ENCODE measurements at places on chromosomes 1 and 21. TPM values are rescaled to one million over a fixed set of nuclear protein-coding genes. Genes with fewer than 3 reads are reported as not detected.

GRCh38 chr1:27934818-27935549 lies at the start of gene SMPDL3B:
Gene SMPDL3B (plus strand): TSS chr1:27935000. CDS start chr1:27935184, 184 bp downstream.
- H3K4me3 ChIP-seq: no peak within 1 kb of the TSS
- H3K27ac ChIP-seq: peak within 1 kb of the TSS; percentile 71
- peaks cover 18% of the 10 kb centered on the region for H3K4me1 ChIP-seq
- peaks cover 12% of the 10 kb centered on the region for H3K27me3 ChIP-seq
- H3K36me3 ChIP-seq: no peaks in the 10 kb centered on the region

GRCh38 chr1:24692351-24692980 lies 49.4 kb downstream of the SRRM1 start:
- H3K4me3 ChIP-seq: no peak overlapping the region
- DNase-seq: no peak
- no peaks in the 10 kb centered on the region for H3K4me1 ChIP-seq
- no peak overlapping the region for H3K27ac ChIP-seq

- peaks cover 11% of the 10 kb centered on the region for H3K4me1 ChIP-seq
- no peaks in the 10 kb centered on the region for H3K27me3 ChIP-seq
- no peak overlapping the region for H3K27ac ChIP-seq
- no peak for DNase-seq
Observed at GRCh38 chr21:35326677-35327076, 277.6 kb upstream of the RUNX1 start.

DNA sequence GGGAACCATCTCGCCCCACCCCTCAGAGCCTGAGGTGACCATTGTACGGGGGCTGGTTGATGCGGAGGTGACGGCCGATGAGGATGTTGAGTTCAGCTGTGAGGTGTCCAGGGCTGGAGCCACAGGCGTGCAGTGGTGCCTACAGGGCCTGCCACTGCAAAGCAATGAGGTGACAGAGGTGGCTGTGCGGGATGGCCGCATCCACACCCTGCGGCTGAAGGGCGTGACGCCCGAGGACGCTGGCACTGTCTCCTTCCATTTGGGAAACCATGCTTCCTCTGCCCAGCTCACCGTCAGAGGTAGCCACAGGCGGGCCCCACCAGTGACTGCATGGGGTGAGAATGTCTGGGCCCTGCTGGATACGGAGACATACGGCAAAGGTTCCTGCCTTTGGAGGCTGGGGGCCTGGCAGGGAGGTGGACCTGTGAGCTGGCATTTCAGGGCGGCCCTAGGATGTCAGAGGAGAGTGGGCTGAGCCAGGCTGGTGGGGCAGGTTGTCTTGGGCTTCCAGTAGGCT lies 98.5 kb downstream of the TRIM11 start:
- no peaks in the 10 kb centered on the region for H3K36me3 ChIP-seq
- H3K4me3 ChIP-seq: no peak overlapping the region
- H3K27ac ChIP-seq: no peak overlapping the region

GRCh38 chr21:29242201-29242600 lies 56.5 kb upstream of the BACH1 start:
- H3K4me1 ChIP-seq: no peaks in the 10 kb centered on the region
- H3K27ac ChIP-seq: no peak overlapping the region
- H3K27me3 ChIP-seq: no peaks in the 10 kb centered on the region
- H3K36me3 ChIP-seq: no peaks in the 10 kb centered on the region
- no peak for DNase-seq

TNFRSF9 gene
- total RNA-seq: not detected

FAM167B gene
- not detected for total RNA-seq

LRRC38 gene
- not detected for total RNA-seq

DEPDC1 gene
- total RNA-seq: 1.7 TPM
